ENCODE measurements at places on chromosomes 5 and 9. TPM values are rescaled to one million over a fixed set of nuclear protein-coding genes. Genes with fewer than 3 reads are reported as not detected.

Gene KCTD16
- not detected for total RNA-seq

Gene PRLR
- total RNA-seq: 1.9 TPM

- peak overlapping the region; percentile 31 for H3K27ac ChIP-seq
- DNase-seq: no peak
- H3K4me1 ChIP-seq: peaks cover 35% of the 10 kb centered on the region
- no peak overlapping the region for H3K4me3 ChIP-seq
Measured at GRCh38 chr5:59123595-59124561, 541.0 kb downstream of the RAB3C start.

Gene PIP5K1B
- 0.97 TPM for total RNA-seq

- no peaks in the 10 kb centered on the region for H3K27me3 ChIP-seq
- H3K4me1 ChIP-seq: no peaks in the 10 kb centered on the region
- no peak for DNase-seq
- H3K27ac ChIP-seq: no peak overlapping the region
Measured at GRCh38 chr5:5711112-5711511, 288.6 kb downstream of the ICE1 start.

DNA sequence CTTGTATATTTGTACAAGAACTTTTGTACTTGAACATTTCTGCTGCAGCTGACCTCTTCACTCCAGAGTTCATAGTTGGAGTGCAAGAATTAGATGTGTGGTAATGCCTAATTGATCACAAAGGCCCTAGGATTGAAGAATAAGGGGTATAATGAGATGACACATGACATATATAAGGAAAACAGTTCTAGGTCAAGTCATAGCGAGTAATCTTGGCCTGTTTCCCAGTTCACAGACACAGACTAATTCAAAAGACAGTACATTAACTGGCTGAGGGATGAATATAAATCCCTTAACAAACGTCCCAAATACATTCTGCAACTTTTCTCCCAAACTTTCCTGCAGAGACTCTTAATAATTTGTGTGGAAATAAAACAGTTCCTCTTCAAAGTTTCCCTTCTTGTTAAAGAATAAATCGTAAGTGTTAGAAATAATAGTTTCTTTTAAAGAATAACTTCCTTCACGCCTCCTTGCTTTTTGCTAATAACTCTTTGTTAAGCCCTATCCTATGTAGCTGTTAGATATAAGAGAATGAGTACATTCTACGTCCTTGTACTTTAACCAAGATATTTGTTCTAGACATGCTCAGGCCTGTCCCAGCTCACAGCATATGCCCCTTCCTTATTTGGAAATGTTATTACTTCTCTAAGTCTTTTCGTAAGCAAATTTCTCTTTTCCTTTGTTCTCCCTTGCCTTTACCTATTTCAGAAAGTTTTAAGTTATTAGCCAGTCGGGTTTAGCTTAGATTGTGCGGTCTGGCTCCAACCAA, 556.4 kb upstream of the CTNND2 start:
- DNase-seq: no peak
- no peaks in the 10 kb centered on the region for H3K36me3 ChIP-seq
- no peaks in the 10 kb centered on the region for H3K4me1 ChIP-seq
- no peak overlapping the region for H3K4me3 ChIP-seq
- no peaks in the 10 kb centered on the region for H3K27me3 ChIP-seq

Gene CENPH
- total RNA-seq: 4.8 TPM

DNA sequence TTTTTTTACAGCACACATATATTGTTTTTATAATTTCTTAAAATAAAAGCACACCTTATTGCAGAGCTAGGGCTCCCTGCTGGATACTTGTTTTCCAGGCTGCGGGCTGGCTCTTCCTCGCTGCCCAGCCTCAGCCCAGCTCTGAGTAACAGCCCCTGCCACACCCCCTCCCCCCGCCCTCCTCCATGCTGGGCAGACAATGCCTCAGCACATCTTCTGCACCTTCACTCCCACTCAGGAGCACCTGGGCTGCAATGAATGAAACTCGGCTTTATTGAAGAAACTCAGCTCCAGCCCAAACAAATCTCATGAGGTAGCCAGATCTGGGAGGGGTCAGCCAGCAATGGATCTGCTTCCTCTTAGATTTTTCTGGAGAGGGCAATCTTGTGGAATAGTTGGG, 9.5 kb downstream of the IL9 start:
- H3K4me3 ChIP-seq: no peak overlapping the region
- no peak overlapping the region for H3K27ac ChIP-seq
- H3K36me3 ChIP-seq: no peaks in the 10 kb centered on the region

DNA sequence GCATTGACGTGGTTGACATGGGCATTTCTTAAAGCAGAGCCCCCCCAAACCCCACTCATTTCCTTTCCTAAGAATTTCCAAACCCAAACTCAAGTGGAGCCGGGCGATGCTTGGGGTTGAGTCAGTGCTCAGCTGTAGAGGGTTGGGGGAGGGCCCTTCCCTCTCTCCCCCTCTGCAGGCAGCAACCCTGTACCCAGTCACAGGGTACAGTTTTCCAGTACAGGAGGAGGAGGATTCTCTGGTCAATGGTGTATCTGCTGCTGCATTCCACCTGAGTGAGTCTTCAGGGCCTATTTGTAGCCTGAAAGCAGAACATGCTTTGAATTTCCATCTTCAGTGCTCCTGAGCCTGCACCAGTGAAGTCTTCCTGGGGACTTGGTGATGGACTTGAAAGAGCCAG, 55.8 kb downstream of the ENTREP1 start:
- no peak overlapping the region for H3K27ac ChIP-seq
- H3K36me3 ChIP-seq: no peaks in the 10 kb centered on the region
- H3K4me3 ChIP-seq: no peak overlapping the region
- H3K4me1 ChIP-seq: no peaks in the 10 kb centered on the region

- H3K36me3 ChIP-seq: no peaks in the 10 kb centered on the region
- no peak for DNase-seq
- H3K4me1 ChIP-seq: peaks cover 3% of the 10 kb centered on the region
- H3K27ac ChIP-seq: no peak overlapping the region
- H3K27me3 ChIP-seq: no peaks in the 10 kb centered on the region
Measured at GRCh38 chr9:123049589-123050222, 16.2 kb downstream of the GPR21 start.

DNA sequence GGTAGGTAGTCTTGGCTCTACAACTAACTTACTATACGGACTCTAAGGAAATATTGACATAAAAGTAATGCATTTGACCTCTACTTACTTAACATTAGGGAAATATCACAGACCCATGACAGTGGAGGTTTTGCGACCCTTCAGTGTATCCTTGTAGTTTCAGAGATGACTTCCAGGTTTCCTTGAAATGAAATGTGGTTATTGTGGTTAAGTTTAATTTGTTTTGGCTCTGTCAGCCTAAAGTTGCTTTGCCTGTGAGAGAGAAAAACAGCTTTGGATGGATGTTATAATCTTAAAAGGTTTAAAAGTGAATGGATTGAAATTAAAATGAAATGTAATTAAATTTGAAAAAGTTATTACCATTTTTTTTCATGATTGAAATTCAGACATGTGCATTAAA, 42.9 kb downstream of the LRRTM2 start:
- no peak for DNase-seq
- H3K27me3 ChIP-seq: no peaks in the 10 kb centered on the region
- H3K4me3 ChIP-seq: no peak overlapping the region
- H3K27ac ChIP-seq: no peak overlapping the region
- peaks cover 53% of the 10 kb centered on the region for H3K36me3 ChIP-seq

- peaks cover 8% of the 10 kb centered on the region for H3K4me1 ChIP-seq
- no peak overlapping the region for H3K4me3 ChIP-seq
- H3K27ac ChIP-seq: no peak overlapping the region
- H3K27me3 ChIP-seq: no peaks in the 10 kb centered on the region
Measured at GRCh38 chr9:124389146-124389939, 25.9 kb downstream of the PSMB7 start.

DNA sequence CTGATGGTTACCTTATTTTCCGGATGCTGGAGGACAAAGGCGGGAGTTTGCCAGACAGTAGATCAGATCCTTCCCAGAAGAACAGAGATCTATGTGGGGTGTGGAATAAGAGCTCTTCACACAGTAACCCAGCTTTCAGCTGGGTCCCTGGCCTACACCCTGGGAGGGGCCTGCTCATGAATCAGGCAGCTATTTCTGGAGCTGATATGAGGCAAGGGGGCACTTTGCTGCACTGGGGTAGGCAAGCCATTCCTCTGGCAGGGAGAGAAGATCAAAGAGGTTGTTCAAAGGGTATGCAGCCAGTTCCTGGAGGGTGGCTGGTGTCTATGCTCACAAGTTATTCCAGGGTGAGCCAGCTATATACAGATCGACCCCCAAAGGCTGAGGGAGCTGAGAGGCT, 48.6 kb downstream of the CYSTM1 start:
- DNase-seq: no peak
- H3K4me3 ChIP-seq: no peak overlapping the region
- no peak overlapping the region for H3K27ac ChIP-seq
- no peaks in the 10 kb centered on the region for H3K27me3 ChIP-seq
- H3K4me1 ChIP-seq: peaks cover 39% of the 10 kb centered on the region
- H3K36me3 ChIP-seq: no peaks in the 10 kb centered on the region

GRCh38 chr9:15231788-15232635, 75.0 kb downstream of the TTC39B start:
- H3K4me3 ChIP-seq: no peak overlapping the region
- no peaks in the 10 kb centered on the region for H3K36me3 ChIP-seq
- no peak for DNase-seq

- peak overlapping the region; percentile 40 for H3K27ac ChIP-seq
- H3K4me3 ChIP-seq: no peak overlapping the region
- no peaks in the 10 kb centered on the region for H3K27me3 ChIP-seq
- no peak for DNase-seq
Measured at GRCh38 chr5:97071101-97071500, 71.3 kb downstream of the LIX1 start.

Gene ZNF300
- total RNA-seq: 4.0 TPM

GRCh38 chr5:41980870-41981269, 55.8 kb downstream of the FBXO4 start:
- H3K27me3 ChIP-seq: no peaks in the 10 kb centered on the region
- H3K4me3 ChIP-seq: no peak overlapping the region
- DNase-seq: no peak
- H3K36me3 ChIP-seq: no peaks in the 10 kb centered on the region
- H3K27ac ChIP-seq: no peak overlapping the region
- no peaks in the 10 kb centered on the region for H3K4me1 ChIP-seq

DNA sequence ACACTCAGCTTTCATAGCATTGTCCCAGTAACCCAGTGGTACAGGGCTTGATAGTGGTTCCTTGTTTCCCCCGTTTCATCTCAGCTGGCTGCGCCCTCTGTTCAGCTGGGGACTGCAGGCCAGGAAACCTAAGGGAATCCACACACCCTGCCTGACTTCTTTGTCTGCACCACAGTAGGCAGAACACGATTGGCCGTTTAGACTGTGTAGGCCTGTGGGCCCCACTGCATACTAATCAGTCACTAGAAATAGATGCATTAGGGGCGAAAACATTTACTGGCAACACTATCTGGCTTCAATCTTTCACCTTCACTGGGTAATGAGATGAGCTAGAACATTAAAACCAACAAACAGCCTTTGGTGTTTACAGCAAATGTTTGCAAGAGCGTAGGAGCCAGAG, 512.7 kb upstream of the BRINP1 start:
- no peaks in the 10 kb centered on the region for H3K4me1 ChIP-seq
- no peak for DNase-seq
- no peaks in the 10 kb centered on the region for H3K36me3 ChIP-seq
- no peak overlapping the region for H3K4me3 ChIP-seq

- H3K27ac ChIP-seq: peak overlapping the region; percentile 5
- no peaks in the 10 kb centered on the region for H3K36me3 ChIP-seq
- no peaks in the 10 kb centered on the region for H3K4me1 ChIP-seq
- no peak overlapping the region for H3K4me3 ChIP-seq
- H3K27me3 ChIP-seq: no peaks in the 10 kb centered on the region
Measured at GRCh38 chr5:68196876-68197275, 18.7 kb upstream of the PIK3R1 start.

Gene SAXO1
- total RNA-seq: not detected

Gene DIAPH1
- 157 TPM for total RNA-seq

DNA sequence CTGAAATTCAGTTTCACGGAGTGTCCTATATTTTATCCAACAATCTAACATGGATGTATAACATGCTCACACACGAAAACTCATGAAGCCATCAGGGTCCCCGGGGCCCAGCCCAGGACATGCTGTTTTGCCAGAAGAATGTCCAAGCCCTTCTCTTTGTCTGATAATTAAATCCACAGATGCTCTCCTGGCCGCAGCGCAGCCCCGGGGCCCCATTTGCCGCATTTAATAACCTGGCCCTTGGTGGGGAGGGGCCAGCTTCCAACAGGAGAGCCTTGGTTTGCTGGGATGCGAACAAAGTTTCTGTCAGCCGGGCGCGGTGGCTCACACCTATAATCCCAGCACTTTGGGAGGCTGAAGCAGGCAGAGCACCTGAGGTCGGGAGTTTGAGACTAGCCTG, 30.0 kb downstream of the PLPP7 start:
- H3K27ac ChIP-seq: no peak overlapping the region
- H3K27me3 ChIP-seq: no peaks in the 10 kb centered on the region
- no peak for DNase-seq
- H3K4me1 ChIP-seq: no peaks in the 10 kb centered on the region

DNA sequence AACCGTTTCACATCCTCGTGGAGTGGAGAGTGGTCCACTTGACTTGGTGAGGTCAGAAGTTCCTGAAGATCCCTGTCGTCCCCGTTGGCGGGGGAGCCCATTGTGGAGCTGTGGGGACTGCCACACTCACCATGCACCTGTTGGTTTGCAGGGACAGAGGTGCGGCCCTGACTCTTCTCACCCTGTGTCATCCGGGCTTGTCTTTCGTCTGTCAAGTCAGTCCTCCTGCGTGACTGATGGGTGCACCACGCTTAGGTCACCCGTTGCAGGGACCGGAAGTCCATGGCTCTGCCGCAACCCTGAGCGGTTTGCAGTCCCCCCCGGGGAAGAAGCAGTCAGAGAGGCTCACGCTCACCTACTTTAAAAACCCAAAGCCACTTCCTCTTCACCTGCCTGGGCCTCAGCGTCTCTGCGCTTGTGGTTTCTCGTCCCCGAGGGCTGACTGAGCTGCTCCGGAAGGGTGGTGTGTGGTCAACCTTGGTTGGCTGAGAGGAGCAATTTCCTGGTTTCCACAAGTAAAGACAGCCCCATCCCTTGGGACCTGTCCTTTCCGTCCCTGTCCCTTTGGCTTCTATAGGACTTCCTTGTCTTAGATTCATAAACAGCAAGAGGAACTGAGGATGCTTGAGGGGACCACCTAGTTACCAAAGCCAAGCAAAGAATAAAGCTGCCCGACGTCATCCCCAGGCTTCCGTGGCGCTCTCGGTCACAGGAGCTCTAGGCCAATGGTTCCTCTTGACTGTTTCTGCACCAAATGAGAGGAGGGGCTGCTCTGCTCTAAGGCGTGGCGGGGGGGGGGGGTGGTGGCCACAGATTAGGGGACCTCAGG, 53.2 kb downstream of the USP20 start:
- no peaks in the 10 kb centered on the region for H3K36me3 ChIP-seq
- H3K27ac ChIP-seq: peak overlapping the region; percentile 95
- peak; percentile 53 for DNase-seq
- no peaks in the 10 kb centered on the region for H3K27me3 ChIP-seq

Data from esophagus squamous epithelium (tissue), 5 donors.